ENCODE measurements at places on chromosomes 1 and 21.

DNA sequence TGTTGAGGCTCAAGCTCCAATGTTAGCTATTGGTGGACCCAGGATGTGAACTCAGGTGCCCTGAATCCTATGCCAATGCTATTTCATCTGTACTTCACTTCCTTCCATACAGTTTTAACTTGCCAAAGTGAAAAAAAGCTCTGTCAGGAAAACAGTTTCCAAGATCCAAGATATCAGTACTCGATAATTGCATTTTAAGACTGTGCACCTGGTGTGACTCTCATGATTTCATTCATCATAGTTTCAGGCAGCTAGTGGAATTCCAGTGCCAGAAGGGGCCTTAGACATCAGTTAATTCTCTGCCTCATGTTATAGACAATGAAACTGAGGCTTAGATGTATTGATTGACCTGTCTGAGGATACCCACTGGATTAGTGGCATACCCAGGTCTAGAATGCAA lies 26.5 kb upstream of the LEPR start:
- DNase-seq, result no peak

GRCh38 chr1:228162286-228163006 lies 3.2 kb upstream of the IBA57 start:
- DNase-seq, result no peak

- DNase-seq, result no peak
These were observed 82.6 kb upstream of the GPR52 start for GRCh38 chr1:174364996-174365736.

GRCh38 chr1:228399531-228400236 lies 7.0 kb downstream of the TRIM11 start:
- DNase-seq, result no peak

- no peak for DNase-seq
These were observed 115.5 kb downstream of the LYPLAL1 start for GRCh38 chr1:219289171-219289570.

DNA sequence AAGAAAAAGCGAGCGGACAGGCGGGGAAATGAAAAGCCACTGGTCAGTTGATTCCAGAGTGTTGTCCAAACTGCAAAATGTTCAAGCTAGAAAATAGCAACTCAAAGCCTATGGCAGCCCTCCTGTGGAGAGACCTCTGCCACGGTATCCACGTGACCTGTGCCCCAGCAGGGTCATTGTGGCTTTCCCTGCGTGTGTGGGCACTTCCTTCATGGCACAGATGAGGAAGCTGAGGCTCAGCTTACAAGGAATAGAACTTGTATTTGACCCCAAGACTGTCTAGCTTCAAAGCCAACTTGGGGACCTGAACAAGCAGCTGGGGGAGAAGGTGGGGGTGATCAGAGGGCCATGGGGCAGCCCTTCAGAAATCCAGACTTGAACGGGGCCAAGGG lies 15.6 kb upstream of the PLEKHG5 start:
- DNase-seq, result no peak

All from HFFc6 (cell line).